Esophagus mucosa (tissue), 1 donor: ENCODE measurements at places on chromosomes 3 and 15. TPM values are rescaled to one million over a fixed set of nuclear protein-coding genes. Genes with fewer than 3 reads are reported as not detected.

TTLL13 gene
- not detected for total RNA-seq

KY gene
- total RNA-seq = not detected

PLXNA1 gene
- total RNA-seq = 15.9 TPM

WDR93 gene
- total RNA-seq = not detected

CDCP1 gene
- 85.6 TPM for total RNA-seq

EPM2AIP1 gene
- 8.5 TPM for total RNA-seq

COL8A1 gene
- total RNA-seq = 2.2 TPM

ARHGAP11A gene
- 19.1 TPM for total RNA-seq

DNA sequence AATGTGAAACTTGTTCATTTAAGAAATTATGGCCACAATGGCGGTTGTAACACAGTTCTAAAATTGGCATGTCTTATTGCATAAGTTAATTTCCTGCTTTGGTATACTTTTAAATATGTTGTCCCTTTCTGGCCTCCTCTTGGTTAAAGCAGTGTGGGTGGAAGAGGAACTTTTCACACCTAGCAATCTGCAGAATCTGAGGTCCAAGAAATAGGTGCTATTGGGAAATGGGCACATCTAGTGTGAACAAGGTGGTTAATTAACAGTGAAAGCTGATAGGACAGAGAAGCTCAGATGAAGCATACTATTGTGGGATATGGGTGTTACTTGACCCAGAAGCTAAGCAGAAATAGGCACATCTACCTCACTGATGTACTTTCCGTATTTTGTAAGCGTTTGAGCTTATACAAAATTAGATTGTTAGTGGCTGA is 10.6 kb downstream of the CMC1 start:
- ATAC-seq = no peak

DNA sequence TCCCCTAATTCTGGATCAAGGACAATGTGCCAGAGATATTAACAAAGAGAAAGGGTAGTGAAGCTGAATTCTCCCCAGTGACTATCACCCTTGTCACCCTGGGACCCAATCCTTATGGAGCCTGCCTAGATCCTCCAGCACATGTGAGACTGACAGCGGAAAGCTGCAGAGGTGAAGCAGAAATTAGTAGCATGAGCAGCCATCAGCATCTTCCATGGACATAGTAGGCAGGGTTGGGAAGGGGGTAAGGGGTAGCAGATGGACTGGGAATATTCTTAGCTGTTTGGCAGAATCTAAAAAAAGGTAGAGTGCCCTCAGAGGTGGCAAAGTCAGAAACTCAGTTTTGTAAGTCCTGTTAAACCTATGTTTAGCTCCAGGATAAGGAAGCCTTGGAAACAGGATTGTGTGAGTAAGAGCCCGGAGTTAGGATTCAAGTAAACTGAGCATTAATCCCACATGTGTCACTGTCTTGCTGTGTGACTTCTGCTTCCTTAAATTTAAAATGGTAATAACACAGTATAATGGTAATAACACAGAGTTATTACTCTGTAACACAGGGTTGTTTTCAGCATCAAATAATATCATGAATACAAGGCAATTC is 14.5 kb downstream of the GOLIM4 start:
- ATAC-seq = peak; percentile 81

DNA sequence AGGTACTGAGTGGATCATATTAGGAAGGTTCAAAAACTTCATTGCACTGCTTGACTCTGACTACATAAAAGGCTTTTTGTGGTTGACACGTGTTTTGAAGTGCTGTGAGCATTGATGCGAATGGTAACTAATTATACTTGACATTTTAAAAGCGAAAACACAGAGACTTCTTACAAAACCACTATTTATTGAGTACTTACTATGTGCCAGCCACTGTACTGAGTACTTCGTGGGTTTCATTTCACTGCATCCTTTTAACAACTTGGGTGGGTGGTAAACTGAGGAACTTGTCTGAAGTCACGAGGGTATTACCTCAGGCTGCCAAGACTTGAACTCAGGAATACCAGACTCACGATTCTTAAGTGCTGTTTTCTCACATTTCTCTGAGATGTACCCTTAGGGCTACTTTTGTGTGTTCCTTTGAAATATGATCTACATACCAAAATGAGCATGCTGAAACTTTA is 45.3 kb upstream of the PPP4R2 start:
- no peak for ATAC-seq

GRCh38 chr3:44987332-44987731 is 11.3 kb downstream of the EXOSC7 start:
- ATAC-seq = no peak

DNA sequence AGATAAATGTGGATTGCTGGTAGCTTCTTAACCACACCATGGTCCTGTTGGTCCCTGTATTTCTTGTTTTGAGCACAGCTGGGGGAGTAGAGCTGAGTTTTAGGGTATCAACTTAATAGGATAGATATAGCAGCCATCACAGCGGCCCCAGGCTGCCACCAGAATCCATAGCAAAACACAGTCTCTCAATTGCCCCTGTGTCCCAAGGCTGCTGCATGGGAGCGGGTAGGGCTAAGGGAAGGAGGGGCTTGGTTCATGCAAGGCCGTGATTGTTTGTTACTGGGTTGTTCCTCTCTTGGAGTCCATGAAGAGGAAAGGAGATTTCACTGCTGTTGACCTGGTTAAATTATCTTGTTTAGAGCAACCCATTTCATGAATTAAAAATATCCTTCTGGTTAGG is 22.1 kb downstream of the ARNT2 start:
- no peak for ATAC-seq

DNA sequence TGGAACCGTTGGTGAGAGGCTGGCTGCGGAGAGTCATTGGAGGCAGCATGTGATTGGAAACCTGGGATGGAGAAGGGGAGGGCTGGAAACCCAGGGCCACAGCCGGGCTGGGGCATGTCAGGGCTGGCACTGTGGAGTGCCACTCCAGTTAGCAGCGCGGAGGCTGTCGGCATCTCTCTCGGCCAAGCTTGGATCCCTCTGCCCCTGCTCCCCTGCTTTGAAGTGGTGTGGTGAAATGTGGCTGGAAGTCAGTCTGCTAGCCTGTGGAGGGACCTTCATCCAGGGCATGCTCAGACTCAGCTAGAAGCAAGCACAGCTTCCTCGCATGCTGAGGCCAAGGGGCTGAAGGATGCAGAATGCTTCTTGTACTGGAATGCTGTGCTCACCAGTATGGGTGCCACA is 13.5 kb downstream of the SLCO3A1 start:
- ATAC-seq = peak; percentile 88

- ATAC-seq = no peak
These were observed 320.6 kb downstream of the MECOM start for GRCh38 chr3:169342652-169343505.

GRCh38 chr15:80010131-80010673 is 39.2 kb upstream of the BCL2A1 start:
- ATAC-seq = peak; percentile 28

- no peak for ATAC-seq
These were observed 70.4 kb upstream of the C15orf39 start for GRCh38 chr15:75131269-75131643.

DNA sequence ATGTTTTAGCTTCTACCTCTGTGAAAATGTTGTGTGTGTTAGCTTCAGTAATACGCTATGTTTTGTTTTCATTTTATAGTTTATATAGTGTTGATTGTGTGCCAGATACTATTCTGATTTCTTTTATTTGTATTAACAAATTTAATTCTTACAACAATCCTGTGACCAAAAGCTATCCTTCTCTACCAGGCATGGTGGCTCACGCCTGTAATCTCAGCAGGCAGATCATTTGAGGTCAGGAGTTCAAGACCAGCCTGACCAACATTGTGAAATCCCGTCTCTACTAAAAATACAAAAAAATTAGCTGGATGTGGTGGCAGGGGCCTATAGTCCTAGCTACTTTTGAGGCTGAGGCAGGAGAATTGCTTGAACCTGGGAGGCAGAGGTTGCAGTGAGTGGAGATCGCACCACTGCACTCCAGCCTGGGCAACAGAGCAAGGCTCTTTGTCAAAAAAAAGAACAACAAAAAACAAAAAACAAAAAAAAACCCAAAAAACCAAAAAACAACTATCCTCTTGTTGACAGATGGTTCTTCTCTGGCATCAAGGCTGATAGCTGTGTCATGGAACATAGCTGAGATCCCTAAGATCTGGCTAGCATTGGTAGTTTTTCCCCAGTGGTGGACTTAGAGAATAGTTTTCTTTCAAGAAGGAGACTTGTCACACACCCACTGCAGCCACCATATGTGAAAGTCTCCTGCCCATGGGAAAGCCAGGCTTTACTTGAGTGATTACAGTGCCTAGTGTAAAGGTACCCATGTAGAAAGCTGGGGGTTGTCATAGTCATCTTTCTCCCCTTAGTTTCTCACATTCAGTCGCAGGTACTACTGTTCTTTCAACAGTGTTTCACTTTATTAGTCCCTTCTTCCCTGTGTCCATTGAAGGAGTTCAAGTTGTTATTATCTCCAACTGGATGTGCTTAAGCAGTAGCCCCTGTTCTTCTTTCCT is 116.5 kb downstream of the UBE2E2 start:
- ATAC-seq = no peak

GRCh38 chr3:45950686-45951600 is 7.7 kb downstream of the CXCR6 start:
- ATAC-seq = peak; percentile 14

DNA sequence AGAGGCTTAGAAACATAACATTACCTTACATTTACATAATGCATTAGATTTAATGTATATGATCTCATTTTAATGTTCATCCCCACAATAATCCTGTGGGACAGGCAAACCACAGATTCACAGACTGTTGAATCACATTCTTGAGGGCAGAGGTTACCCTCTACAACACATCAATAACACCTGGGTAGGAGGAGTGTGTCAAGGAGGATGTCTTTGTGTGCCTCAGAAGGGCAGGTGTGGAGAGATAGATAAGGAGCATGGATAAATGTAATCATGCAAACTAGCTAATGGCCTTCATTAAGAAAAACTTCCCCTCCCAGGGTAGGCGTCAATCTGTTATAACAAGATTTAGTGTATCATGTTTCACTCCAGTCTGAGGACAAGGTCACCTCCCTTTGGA is 12.9 kb upstream of the MB21D2 start:
- no peak for ATAC-seq

- ATAC-seq = peak; percentile 63
These were observed 62.9 kb upstream of the LRRFIP2 start for GRCh38 chr3:37237252-37237651.

- ATAC-seq = peak; percentile 12
These were observed at the start of gene ALPK3 for GRCh38 chr15:84816694-84817465. ALPK3 (plus strand) TSS chr15:84817356; CDS start chr15:84817453, 97 bp downstream.

DNA sequence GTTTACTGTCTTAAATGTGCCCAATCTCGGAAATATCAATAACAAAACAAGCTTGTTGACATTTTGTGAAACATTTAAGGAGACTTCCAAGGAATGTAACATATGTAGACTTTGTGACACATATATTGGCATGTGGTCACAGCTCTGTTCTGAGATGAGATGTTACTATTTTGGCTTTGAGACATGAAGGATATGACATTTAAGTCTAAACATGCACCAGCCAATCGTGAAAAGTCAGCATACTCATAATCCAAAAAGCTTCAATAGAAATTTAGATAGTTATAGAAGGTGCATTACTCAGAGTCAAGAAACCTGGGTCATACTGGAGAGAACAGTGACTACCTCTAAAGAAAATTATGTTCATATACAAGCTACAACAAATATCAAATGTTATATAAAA is 13.4 kb downstream of the COMMD2 start:
- no peak for ATAC-seq
